ENCODE measurements at places on chromosomes 1 and 21.

- no peak for DNase-seq
These were observed 93.0 kb downstream of the SIM2 start for GRCh38 chr21:36791695-36792470.

GRCh38 chr1:3149277-3149676 is 80.3 kb downstream of the PRDM16 start:
- DNase-seq: no peak

GRCh38 chr1:170196490-170197236 is 50.9 kb downstream of the NTMT2 start:
- DNase-seq: no peak

GRCh38 chr1:200274116-200274515 is 135.7 kb downstream of the ZNF281 start:
- DNase-seq: no peak

DNA sequence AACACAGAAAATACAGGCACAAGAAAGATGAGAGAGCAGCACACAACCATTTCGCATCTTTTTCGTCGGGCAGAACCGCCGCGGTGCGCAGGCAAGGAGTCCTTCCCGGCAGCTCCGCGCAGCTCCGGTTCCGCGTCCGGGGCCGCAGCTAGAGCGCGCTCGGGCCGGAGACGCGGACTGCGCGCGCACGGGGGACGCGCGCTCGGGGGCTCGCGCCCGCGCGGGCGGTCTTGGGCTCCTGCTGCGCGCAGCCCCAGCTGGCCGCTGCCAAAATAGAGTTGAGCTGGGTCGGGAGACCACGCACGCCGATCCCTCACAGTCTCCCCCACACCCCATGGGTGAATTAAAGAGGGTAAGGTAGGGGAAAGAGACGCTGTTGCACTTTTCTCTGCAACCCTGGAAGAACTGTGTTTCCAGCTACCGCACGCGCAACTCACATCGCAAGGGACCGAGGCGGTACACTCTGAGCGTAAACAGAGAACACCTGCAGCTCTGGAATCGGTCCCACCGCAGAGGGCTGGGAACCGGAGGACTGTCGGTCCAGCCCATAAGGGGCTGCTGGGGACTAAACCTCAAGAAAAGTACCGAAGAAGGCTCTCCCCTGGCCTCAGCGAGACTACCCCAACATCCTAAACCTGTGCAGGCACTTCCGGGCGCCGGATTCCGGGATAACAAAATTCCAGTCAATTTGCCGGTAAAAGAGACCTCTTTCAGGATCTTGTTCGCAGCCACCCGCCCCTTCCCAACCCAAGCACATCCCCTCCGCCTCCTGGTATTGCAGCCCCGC is 1.7 kb downstream of the NR5A2 start:
- DNase-seq: peak; percentile 39
